ENCODE measurements at places on chromosomes 7 and 10. TPM values are rescaled to one million over a fixed set of nuclear protein-coding genes. Genes with fewer than 3 reads are reported as not detected.

SPDYE1 gene
- not detected for total RNA-seq

FKBP9 gene
- total RNA-seq, result 149 TPM

PLOD3 gene
- total RNA-seq, result 24.2 TPM

ODAD2 gene
- 0.76 TPM for total RNA-seq

SPDYE2 gene
- total RNA-seq, result not detected

STEAP4 gene
- total RNA-seq, result not detected
